ENCODE measurements at places on chromosomes 3 and 15. TPM values are rescaled to one million over a fixed set of nuclear protein-coding genes. Genes with fewer than 3 reads are reported as not detected.
A peak's percentile ranks its signal among the peaks of the same experiment; 100 is the strongest.

DNA sequence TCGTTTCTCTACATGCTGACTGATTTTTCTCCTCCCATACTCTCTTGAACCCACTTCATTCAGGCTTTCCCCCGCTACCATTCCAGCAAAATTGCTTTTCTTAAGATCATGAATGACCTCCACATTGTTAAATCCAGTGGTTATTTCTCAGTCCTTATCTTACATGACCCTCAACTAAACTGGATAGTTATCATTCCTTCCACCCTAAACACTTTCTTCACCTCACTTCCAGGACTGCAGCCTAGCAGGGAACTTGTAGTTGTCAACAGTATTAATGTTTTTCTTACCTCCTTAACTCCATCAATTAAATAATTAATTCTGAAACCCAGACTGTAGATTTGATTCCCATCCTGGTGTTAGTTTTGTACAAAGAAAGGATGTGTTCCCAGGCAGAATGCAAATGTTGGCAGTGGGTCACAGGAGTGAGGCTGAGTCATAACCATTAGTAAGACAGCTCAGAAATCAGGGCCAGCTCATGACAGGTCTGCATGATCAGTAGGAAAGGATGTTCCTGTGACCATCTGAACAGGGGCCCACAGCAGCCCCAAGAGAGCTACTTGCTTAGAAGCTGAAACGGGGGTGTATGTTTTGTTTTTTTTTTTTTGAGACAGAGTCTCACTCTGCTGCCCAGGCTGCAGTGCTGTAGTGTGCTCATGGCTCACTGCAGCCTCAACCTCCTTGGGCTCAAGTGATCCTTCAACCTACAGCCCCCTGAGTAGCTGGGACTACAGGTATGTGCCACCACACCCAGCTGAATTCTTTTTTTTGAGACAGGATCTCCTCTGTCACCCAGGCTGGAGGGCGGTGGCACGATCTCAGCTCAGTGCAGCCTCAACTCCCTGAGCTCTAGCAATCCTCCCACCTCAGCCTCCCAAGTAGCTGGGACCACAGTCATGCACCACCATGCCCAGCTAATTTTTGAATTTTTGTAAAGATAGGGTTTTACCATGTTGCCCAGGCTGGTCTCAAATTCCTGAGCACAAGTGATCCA is 9.1 kb downstream of the BCL2L10 start:
- DNase-seq, result peak; percentile 80

- DNase-seq, result no peak
Observed at GRCh38 chr3:74824366-74824765, 209.9 kb upstream of the CNTN3 start.

GRCh38 chr15:71424765-71425164 is 309.5 kb downstream of the THSD4 start:
- no peak for DNase-seq

- no peak for DNase-seq
Observed at GRCh38 chr3:141348837-141349236, 19.5 kb upstream of the ZBTB38 start.

- DNase-seq, result no peak
Observed at GRCh38 chr3:100753846-100754245, 44.6 kb downstream of the TFG start.

GRCh38 chr3:40627095-40627494 is 102.3 kb downstream of the ZNF621 start:
- DNase-seq, result no peak

GRCh38 chr15:93031103-93031464 is 57.9 kb downstream of the RGMA start:
- no peak for DNase-seq

DNA sequence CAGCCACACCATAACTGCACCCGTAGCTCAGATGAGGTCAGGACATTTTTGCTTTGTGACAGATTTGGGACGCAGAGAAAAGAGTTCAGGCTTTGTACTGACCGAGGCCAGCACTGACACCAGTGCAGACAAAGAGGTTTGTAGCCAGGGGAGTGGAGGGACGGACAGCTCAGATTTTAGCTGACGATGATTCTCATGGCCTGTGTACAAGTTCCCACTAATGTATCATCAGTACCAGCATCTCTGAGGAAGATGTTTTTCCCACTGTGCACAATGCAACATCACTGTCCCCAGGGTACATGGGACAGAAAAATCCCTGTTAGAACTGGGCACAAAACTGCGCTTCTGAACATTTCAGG is 112.7 kb downstream of the SLCO3A1 start:
- no peak for DNase-seq

DNA sequence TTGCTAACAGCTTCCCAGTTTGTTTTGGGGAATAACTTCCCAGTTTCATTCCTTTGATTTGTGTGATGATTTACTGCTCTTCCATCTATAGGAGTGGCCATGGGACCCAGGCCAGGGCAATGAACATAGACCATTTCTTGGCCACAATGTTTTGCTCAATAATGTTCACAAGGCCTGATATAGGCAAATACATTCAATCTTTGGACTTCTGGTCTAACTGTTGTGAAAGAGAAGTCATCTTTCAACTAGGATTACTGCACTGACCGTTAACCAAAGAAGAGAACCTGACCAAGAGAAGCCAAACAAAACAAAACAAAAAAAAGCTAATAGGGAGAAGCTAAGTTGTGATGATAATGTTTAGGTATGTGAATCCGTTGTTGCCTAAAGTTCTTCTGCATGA is 221.8 kb upstream of the SUCLG2 start:
- DNase-seq, result no peak

GRCh38 chr15:90187257-90187868 is 13.8 kb upstream of the SEMA4B start:
- DNase-seq, result no peak

- DNase-seq, result no peak
Observed at GRCh38 chr3:122934251-122934650, 93.3 kb downstream of the SEMA5B start.

DNA sequence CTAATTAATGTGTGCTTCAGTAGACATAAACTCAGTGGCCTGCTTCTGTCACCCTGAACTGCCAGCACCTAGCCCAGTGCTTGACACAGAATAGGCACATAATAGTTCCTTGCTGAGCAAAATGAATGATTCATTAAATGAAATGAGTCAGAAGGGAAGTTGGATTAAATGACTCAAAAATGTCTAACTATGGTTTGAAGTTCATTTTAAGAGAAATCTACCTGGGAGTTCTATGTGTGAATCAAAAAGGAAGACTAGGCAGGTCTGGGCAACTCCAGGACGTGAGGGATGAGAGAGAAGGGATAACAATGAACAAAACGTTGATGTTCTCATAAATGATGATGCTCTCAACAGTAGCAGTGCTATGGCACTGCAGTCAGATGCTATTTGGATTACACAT is 175.0 kb downstream of the CFAP20DC start:
- no peak for DNase-seq

GRCh38 chr15:52105846-52106245 is 6.7 kb downstream of the BCL2L10 start:
- no peak for DNase-seq

DNA sequence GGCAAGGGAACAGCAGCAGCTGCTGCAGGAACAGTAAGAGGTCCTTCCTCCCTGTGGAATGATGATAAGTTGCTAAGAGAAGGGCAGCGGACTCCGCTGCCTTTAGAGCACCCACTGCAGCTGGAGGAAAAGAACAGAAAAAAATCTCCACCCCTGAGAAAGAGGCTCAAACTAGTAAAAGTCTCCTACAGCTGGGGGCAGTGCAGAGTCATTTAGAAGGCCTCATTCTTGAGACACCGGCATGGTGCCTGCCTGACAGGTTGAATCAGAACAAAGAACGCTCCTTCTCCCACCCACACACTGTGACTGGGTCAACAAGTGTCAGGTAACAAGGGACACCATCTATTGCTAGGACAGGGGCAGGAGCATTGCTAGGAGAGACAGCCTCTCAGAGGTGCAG is 188.4 kb downstream of the ABHD5 start:
- DNase-seq, result no peak

DNA sequence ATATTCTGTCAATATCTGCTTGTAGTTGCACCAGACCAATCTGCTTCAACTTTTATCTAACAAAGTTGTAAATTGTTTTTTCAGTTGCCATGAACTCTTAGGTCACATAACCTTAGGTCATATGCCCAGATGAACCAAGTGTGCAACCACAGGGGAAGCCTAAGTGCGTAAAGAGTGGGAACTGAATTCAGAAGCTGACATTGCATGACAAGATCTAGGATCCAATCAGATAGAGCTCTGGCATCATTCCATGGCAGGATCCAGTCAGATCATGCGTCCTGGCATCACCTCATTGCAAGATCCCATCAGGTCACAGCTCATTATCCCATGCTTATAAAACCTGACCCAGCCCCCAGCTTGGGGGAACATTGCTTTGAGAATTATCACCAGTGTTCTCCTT is 18.9 kb upstream of the IFT57 start:
- DNase-seq, result no peak

- DNase-seq, result no peak
Observed at GRCh38 chr15:63233667-63234423, 43.6 kb upstream of the APH1B start.

DNA sequence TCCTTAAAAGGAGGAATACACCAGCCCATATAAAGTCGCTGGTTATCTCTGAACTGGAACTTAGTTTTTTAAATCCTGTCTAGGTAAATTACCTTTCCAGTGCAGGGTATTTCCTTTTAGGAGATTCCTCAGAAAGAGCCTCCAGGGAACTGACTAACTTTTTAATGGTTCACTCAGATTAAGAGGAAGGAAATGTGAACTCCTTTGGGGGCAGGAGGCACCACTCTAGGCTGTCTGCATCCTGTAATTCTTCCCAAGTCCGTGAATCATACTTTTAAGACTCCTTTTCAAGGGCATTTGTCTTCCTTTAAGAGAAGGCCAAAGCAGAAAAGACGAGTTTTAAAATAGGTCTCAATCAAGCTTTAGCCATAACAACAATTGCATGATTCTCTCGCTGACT is 871.2 kb upstream of the NR2F2 start:
- DNase-seq, result no peak

GRCh38 chr15:28974142-28974541 is 88.4 kb downstream of the APBA2 start:
- DNase-seq, result no peak

- no peak for DNase-seq
Observed at GRCh38 chr15:96047255-96047931, 283.1 kb upstream of the NR2F2 start.

- no peak for DNase-seq
Observed at GRCh38 chr3:13683772-13684171, 134.8 kb downstream of the FBLN2 start.

DNA sequence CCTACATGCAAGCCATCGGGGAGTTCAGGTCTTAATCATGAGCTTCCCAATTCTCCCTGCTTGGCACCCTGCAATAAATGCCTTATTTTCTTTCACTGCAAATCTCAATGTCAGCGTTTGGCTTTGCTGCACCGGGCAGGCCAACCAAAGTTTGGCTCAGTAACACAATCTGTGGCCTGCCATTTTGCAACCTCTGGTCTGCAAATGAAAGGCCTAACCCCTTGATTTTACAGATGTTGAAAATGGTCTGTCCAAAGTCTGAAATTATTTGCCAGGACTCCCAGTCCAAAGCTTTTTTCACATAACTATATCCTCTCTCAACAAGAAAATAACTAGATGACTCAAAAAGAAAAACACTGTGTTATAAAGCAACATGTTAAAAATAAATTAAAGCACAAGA is 34.0 kb upstream of the LEKR1 start:
- no peak for DNase-seq

- no peak for DNase-seq
Observed at GRCh38 chr3:108485146-108485545, 25.2 kb downstream of the MYH15 start.

- DNase-seq, result no peak
Observed at GRCh38 chr15:69377216-69377970, 36.8 kb upstream of the KIF23 start.

- peak; percentile 74 for DNase-seq
Observed at GRCh38 chr3:25594007-25594502, 70.7 kb downstream of the TOP2B start.

GRCh38 chr3:12343047-12343501 is 54.2 kb downstream of the PPARG start:
- no peak for DNase-seq

- DNase-seq, result no peak
Observed at GRCh38 chr15:81381720-81382119, 7.7 kb upstream of the TMC3 start.

- DNase-seq, result no peak
Observed at GRCh38 chr15:74889390-74889882, 406 bp upstream of the MPI start.

DNA sequence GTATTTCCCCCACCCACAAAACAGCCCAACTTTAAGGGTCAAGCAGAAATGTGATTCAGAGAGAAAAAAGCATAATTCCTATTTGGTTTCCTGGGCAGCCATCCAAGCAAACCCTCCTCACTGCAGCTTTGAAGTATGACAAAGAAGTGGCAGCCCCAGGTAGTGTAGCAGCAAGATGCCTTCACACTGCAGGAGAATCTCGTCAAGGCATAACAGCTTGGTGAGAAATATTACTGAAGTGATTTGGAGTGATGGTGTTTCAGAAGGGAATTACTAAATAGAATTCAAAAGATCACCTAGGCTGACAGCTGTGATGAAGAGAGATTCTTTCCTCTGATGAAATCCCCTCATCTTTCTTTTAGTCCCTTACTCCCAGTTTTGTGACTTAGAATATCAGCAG is 173.9 kb downstream of the PYDC2 start:
- no peak for DNase-seq

DNA sequence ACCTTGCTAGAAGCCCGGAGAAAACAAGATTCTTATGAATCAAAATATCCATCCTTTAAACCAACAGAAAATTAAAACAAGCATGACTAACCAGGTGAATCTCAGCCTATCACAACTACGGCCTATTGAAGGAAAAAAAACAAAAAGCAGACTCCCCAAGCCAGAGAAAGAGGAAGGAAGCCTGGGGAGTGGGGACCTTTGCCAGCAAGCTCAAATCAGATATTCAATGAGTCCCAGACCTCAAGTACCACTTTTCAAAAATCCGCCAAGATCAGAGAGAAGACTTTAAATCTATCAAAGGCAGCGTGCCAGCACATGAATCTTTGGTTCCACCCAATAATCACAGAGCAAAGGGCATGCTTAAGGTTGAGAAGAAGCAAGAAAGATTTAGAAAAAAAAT is 253.8 kb downstream of the NTRK3 start:
- no peak for DNase-seq

- peak; percentile 56 for DNase-seq
Observed at GRCh38 chr15:60649845-60650548, 171.1 kb upstream of the ICE2 start.

- DNase-seq, result no peak
Observed at GRCh38 chr3:17577796-17578520, 164.5 kb downstream of the TBC1D5 start.

The SLC9C1 gene
- total RNA-seq, result not detected

The FANCD2OS gene
- total RNA-seq, result not detected

The ENTPD3 gene
- not detected for total RNA-seq

The GLCE gene
- total RNA-seq, result 23.2 TPM

The SI gene
- total RNA-seq, result not detected

The XPC gene
- 17.1 TPM for total RNA-seq

The CPLX3 gene
- total RNA-seq, result not detected

The CLRN1 gene
- not detected for total RNA-seq

The MED12L gene
- total RNA-seq, result 1.1 TPM

The CFAP92 gene
- 0.06 TPM for total RNA-seq

The CSPG4 gene
- 0.14 TPM for total RNA-seq

The SLC6A1 gene
- not detected for total RNA-seq

The SYNPR gene
- total RNA-seq, result not detected

The IL17RE gene
- not detected for total RNA-seq

The PLAAT1 gene
- total RNA-seq, result 11.6 TPM

The CD86 gene
- 0.39 TPM for total RNA-seq
